Memory B cell (primary cell): ENCODE measurements at places on chromosomes 13 and 19.
A peak's percentile ranks its signal among the peaks of the same experiment; 100 is the strongest.

GRCh38 chr13:40530961-40531360 is 135.5 kb downstream of the FOXO1 start:
- no peaks in the 10 kb centered on the region for H3K27me3 ChIP-seq
- peaks cover 3% of the 10 kb centered on the region for H3K36me3 ChIP-seq
- H3K4me1 ChIP-seq: peaks cover 10% of the 10 kb centered on the region
- no peak overlapping the region for H3K4me3 ChIP-seq

DNA sequence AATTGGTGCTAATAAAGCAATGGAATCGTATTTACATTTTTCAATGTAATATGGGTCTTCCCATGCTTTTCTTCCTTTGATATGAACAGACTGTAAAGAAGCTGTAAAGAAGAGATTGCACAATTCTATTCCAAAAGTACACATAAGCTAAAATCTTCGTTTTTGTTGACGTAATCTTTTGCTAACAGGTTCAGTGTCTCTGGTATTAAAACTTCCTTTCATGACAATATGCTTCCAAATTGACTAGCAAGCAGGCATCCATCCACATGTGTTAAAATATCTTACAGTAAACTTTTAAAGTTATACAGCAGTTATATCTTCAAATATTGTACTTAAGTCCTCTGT is 19.3 kb upstream of the SGCG start:
- no peak overlapping the region for H3K27ac ChIP-seq
- no peak for DNase-seq
- H3K4me1 ChIP-seq: peaks cover 3% of the 10 kb centered on the region
- no peak overlapping the region for H3K4me3 ChIP-seq

GRCh38 chr13:113843864-113844556 is 19.9 kb downstream of the GAS6 start:
- no peak overlapping the region for H3K4me3 ChIP-seq
- peaks cover 9% of the 10 kb centered on the region for H3K4me1 ChIP-seq
- no peaks in the 10 kb centered on the region for H3K36me3 ChIP-seq
- H3K27me3 ChIP-seq: no peaks in the 10 kb centered on the region

- H3K27me3 ChIP-seq: peaks cover 17% of the 10 kb centered on the region
- H3K4me1 ChIP-seq: no peaks in the 10 kb centered on the region
- H3K36me3 ChIP-seq: no peaks in the 10 kb centered on the region
- peak within 1 kb of the TSS; percentile 69 for H3K4me3 ChIP-seq
- no peak within 1 kb of the TSS for H3K27ac ChIP-seq
These were observed at the start of gene SMAD9 for GRCh38 chr13:36919833-36920615. Gene SMAD9, minus strand, starts transcription at chr13:36920238. Its CDS starts 40,549 bp downstream, at chr13:36879689.

- no peaks in the 10 kb centered on the region for H3K36me3 ChIP-seq
- DNase-seq: no peak
- no peak overlapping the region for H3K27ac ChIP-seq
- no peak overlapping the region for H3K4me3 ChIP-seq
These were observed 57.9 kb upstream of the VSTM2B start for GRCh38 chr19:29467824-29468401.

DNA sequence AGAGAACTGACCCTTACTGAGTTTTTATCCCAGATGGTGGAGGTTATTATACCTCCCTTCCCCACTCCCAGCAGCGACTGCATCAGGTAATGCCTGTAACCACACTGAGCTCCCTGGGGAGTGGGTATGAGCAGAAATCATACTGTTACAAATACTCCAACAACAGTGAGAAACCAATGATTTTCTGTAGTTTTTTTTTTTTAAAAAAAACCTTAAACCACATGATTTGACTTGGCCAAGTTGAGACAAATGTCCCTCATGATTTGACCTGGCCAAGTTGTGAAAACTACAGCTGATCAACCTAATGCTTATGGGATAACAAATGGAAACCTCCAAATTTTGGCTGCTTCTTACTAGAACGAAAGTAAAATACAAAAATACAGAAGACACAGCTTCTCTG is 33.1 kb upstream of the SERP2 start:
- peaks cover 8% of the 10 kb centered on the region for H3K27me3 ChIP-seq
- H3K4me1 ChIP-seq: peaks cover 4% of the 10 kb centered on the region
- H3K36me3 ChIP-seq: no peaks in the 10 kb centered on the region

DNA sequence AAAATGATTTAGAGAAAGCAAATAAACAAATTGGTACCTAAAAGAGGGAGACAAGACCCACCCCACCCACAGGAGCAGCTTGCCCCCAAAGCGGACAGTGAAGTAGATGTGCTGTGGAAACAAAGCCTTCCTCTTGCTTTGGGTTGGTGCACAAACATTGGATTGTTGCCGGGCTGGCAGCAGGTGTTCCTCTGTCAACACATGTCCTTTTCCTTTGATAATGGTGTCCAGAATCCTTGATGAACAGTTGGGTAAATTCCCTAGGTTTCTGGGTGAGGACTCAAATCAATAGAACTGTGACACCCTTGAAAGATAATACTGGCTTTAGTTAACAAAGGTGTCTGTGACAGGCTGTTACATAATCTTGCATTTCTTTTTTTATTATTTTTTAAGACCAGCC is 311.8 kb downstream of the SPRY2 start:
- H3K4me1 ChIP-seq: no peaks in the 10 kb centered on the region
- no peak for DNase-seq
- H3K36me3 ChIP-seq: no peaks in the 10 kb centered on the region
- no peak overlapping the region for H3K4me3 ChIP-seq
- no peaks in the 10 kb centered on the region for H3K27me3 ChIP-seq

DNA sequence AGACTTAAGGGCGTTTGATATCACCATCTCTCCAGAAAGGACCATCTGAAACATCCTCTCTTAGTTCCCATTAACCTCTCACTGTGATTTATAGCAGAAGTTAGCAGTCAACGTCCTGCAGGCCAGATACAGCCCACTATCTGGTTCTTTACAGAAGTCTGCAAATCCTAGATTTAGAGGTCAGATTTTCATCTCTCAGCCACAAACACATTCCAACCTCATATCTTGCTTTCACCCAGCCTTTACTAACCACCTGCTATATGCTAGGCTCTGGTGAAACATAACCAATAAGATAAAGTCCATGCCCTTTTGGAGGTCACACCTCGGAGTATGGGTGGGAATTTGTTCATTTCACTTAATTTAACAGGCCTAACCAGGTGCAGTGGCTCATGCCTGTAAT is 76.8 kb upstream of the CACNA1A start:
- H3K4me1 ChIP-seq: no peaks in the 10 kb centered on the region
- peaks cover 11% of the 10 kb centered on the region for H3K27me3 ChIP-seq
- H3K27ac ChIP-seq: no peak overlapping the region
- no peak overlapping the region for H3K4me3 ChIP-seq
- no peaks in the 10 kb centered on the region for H3K36me3 ChIP-seq

DNA sequence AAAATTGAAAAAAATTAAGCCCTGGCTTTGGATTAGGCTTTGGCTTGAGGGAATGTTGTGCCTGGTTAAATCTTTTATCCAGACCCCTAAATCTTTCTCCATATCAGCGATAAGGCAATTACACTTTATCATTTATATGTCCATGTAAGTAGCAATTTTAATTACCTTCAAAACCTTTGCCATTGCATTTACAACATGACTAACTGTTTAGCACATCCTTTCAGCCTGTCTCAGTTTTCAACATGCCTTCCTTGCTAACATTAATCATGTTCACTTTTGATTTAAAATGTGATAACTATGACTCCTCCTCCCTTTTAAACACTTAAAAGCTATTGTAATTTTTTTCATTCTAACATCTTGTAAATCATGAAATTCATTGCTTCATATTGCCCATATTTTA is 583.7 kb downstream of the SLITRK1 start:
- no peaks in the 10 kb centered on the region for H3K27me3 ChIP-seq
- no peak for DNase-seq
- no peaks in the 10 kb centered on the region for H3K36me3 ChIP-seq
- no peak overlapping the region for H3K27ac ChIP-seq
- H3K4me1 ChIP-seq: no peaks in the 10 kb centered on the region

- no peak for DNase-seq
- no peaks in the 10 kb centered on the region for H3K27me3 ChIP-seq
- no peak overlapping the region for H3K4me3 ChIP-seq
- no peaks in the 10 kb centered on the region for H3K36me3 ChIP-seq
- no peaks in the 10 kb centered on the region for H3K4me1 ChIP-seq
These were observed 440.0 kb downstream of the TSHZ3 start for GRCh38 chr19:30909216-30909615.

- H3K4me1 ChIP-seq: peaks cover 38% of the 10 kb centered on the region
- H3K36me3 ChIP-seq: peaks cover 8% of the 10 kb centered on the region
- H3K4me3 ChIP-seq: peak overlapping the region; percentile 72
- no peaks in the 10 kb centered on the region for H3K27me3 ChIP-seq
- peak; percentile 66 for DNase-seq
These were observed 2.7 kb upstream of the RUBCNL start for GRCh38 chr13:46389457-46390451.

DNA sequence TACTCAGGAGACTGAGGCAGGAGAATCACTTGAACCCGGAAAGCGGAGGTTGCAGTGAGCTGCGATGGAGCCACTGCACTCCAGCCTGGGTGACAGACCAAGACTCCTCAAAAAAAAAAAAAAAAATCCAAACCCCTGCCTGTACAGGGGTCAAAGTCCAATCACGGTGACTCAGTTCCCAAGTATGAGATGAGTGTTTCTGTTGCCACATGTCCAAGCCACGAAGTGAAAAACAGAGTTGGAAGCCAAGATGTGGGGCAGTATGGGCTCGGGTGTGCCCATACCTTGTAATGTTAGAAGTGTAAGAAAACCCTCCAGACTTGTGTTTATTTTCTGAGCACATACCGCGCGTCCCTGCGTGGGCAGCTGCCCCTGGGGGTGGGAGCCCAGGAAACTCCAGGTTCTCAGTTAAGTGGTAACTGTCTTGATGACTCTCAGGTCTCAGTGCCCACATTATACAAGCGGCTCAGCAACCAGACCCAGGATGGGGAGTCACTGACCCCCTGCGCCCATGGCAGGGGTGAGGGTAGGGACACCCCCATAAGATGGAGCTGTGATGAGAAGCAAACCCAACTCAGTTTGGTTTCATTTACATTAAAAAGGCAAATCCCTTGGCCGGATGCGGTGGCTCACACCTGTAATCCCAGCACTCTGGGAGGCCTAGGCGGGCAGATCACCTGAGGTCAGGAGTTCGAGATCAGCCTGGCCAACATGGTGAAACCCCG is 1.2 kb upstream of the GPX4 start:
- H3K4me3 ChIP-seq: peak overlapping the region; percentile 39
- H3K27me3 ChIP-seq: no peaks in the 10 kb centered on the region
- no peaks in the 10 kb centered on the region for H3K36me3 ChIP-seq
- DNase-seq: no peak

DNA sequence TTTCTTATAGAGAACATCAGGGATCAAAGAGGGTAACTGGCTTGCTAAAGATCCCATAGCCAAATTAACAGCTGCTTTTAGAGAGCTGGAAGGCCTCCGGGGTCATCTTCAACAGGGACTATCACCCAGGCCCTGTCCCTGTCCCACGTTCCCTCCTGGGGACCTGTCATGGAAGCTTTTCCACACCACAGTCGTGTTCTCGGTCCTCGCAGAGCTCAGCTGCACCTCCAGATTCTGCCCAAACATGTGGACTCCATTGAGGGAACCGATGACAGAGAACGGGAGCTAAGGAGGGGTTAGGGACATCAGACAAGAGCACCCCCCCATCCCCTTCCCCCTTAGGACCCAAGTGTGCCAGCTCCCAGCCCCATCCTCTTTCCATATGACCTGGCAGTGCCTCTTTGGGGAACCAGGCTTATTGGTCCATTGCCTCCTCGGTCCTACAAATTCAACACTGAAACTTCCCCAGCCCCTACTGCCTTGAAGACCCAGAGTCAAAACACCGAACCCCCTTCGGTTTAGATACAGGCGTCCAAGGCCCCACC is 568 bp downstream of the FUZ start:
- peak overlapping the region; percentile 99 for H3K27ac ChIP-seq
- peak overlapping the region; percentile 90 for H3K4me3 ChIP-seq
- H3K4me1 ChIP-seq: peaks cover 29% of the 10 kb centered on the region
- H3K36me3 ChIP-seq: no peaks in the 10 kb centered on the region

DNA sequence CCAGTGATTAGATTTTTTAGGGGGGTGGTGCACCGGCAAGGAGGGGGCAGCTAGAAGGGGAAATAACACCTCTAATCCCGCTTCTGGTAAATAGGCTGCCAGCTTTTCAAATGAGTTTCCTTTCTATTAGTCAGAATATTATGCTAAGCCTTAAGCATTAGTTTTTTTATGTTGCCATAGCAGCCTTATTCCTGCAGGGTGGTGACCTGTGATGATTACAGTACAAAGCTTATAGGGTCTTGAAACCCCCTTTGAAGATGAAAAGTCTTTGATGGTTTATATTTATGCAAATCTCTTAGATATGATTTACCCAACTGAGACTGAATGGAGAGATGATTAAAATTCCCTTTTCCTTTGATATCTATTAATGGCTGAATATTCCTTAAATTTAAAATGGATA is 109.8 kb downstream of the ZIC5 start:
- H3K36me3 ChIP-seq: peaks cover 31% of the 10 kb centered on the region
- DNase-seq: no peak
- no peak overlapping the region for H3K27ac ChIP-seq
- H3K4me3 ChIP-seq: no peak overlapping the region

GRCh38 chr13:26558074-26558805 is 757 bp downstream of the WASF3 start:
- H3K36me3 ChIP-seq: no peaks in the 10 kb centered on the region
- H3K4me1 ChIP-seq: peaks cover 3% of the 10 kb centered on the region
- H3K4me3 ChIP-seq: peak overlapping the region; percentile 62
- H3K27me3 ChIP-seq: peaks cover 8% of the 10 kb centered on the region
- DNase-seq: no peak
- no peak overlapping the region for H3K27ac ChIP-seq

GRCh38 chr13:63449550-63449949 is 2033.9 kb upstream of the PCDH20 start:
- no peak for DNase-seq
- H3K27ac ChIP-seq: no peak overlapping the region
- H3K27me3 ChIP-seq: no peaks in the 10 kb centered on the region
- no peaks in the 10 kb centered on the region for H3K36me3 ChIP-seq
- H3K4me1 ChIP-seq: no peaks in the 10 kb centered on the region
- no peak overlapping the region for H3K4me3 ChIP-seq

DNA sequence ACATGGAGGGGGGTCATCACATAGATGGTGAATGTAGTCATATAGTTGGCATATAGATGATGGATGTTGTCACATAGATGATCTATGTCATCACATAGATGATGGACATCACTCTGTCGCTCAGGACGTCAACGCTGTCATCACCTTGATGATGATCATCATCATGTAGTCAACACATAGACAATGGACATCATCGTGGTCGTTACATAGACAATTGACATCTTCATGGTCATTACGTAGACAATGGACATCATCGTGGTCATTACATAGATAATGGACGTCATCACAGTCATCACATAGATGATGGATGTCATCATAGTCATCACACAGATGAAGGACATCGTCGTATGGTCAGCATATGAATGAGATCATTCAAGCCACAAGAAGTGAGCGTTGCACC is 28.6 kb upstream of the SLC15A1 start:
- H3K27ac ChIP-seq: no peak overlapping the region
- no peaks in the 10 kb centered on the region for H3K4me1 ChIP-seq
